D341Med (cell line): ENCODE measurements at places on chromosomes 16 and 17.

GRCh38 chr17:83177611-83178532 lies 98.5 kb downstream of the METRNL start:
- DNase-seq: peak; percentile 38

DNA sequence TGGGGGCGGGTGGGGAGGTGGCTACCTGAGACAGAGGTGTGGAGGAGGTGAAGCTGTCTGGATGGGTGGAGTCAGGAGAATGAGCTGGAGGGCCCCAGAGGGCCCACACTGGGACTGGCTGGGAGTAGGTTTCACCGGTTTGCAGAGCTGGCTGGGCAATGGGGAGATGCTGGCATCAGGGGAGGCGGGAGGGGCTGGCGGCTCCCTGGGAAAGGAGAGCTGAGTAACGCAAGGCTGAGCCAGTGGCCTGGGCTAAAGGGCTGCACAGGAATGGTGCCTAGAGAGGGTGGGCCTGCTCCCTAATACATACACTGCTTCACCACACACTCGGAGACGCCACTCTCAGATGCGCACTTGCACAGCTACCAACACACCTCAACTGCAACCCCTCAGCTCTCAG lies 12.4 kb downstream of the P3H4 start:
- DNase-seq: no peak

- DNase-seq: no peak
Observed at GRCh38 chr16:9438991-9439390, 347.5 kb downstream of the HAPSTR1 start.

DNA sequence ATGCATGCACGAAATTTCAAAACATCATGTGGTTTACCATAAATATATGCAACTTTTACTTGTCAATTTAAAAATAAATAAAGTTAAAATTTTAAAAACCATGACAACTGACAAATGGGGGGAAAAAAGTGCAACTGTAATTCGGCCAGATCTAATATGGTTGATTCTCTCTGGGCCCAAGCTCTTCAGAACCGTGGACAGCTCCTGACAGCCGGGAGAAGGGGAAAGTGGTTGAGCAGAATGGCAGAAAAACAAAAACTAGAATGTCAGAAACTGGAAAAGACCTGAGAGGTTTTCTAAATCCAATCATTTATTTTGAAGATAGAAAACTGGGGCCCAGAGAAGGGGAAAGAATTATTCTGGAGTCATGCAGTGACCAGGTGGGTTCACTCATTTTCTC lies 126.6 kb downstream of the TMEM132E start:
- no peak for DNase-seq

DNA sequence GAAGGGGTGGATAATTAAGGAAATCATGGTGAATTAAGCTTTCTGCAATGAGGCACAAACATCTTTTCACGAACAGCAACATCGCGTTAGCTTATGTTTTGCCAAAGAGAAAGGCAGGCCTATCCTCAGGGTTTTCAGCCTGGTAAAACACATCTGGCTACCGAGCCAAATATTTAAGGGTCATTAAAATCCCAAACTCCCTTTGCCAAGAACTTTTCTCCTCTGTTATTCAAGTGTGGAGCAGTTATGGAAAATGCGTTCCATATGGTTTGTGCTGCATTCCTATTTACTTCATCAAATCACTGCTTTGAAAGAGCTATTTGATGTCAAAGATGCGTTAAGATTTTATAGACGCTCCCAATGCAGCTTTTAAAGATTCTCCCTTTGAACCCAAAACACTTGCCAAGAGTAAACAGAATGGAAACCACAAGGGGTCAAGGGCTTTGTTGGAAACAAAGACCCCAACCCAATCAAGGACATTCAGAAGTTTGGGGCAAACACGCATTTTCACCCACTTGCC lies 308.3 kb upstream of the CDH5 start:
- DNase-seq: no peak

GRCh38 chr16:262121-262745 lies 13.5 kb downstream of the RGS11 start:
- DNase-seq: no peak

GRCh38 chr17:12727076-12727760 lies 61.5 kb downstream of the MYOCD start:
- no peak for DNase-seq
